ENCODE measurements at places on chromosomes 6 and 20.

DNA sequence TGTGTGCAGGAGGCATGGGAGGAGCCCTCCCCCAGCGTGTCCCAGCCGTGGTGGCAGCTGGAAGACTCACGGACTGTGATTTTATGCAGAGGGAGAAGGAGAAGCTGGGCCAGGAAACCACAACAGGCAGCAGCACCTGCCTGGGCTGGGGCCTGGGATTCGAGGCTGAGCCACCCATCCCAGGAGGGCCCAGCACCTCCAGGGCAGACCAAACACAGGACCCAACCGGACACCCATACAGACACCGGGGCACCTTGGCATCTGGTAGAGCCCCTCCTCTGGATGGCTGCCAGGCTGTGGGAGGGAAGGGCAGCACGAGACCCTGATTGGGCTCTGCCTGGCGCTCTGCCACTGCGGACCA, 41.7 kb upstream of the CHRNA4 start:
- DNase-seq, result no peak

DNA sequence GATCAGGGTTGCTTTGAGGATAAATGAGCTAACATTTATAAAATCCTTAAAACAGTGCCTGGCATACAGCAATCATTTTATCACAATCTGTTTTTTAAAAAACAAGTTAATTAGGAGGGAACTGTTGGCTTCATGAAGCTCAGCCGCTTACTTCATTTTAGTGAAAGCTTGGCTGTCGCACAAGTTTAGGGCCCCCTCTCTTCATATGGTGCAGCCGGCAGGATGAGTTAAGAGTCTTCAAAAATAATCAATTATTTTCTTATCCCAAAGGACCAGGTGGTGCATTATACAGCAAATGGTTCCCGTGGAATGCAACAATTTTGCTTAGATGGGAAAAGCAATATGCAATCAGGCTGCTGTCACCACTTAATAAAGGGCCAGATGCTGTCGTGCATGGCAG, 57.4 kb upstream of the PROKR2 start:
- no peak for DNase-seq

DNA sequence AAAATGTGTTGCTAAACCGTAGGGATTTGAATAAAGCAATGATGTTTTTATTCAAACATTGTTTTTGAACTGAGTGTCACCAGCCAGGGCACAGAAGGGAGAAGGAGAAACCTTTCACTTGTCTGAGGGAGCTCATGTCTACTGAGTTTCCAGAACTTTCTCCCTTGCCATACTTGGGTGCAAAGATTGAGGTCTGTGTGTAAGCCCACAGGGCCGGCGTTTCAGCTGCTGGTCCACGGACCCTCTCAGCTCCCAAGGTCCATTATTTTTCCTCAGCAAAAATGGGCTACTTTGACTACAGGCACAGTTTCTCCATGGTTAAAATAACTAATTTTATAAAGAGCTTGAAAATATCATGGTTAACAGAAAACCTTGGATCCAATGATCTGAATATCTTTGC, 32.6 kb downstream of the PSMG4 start:
- DNase-seq, result no peak

- no peak for DNase-seq
These were observed 262.9 kb downstream of the TAF4 start for GRCh38 chr20:61802721-61803311.

GRCh38 chr6:108363113-108363512, 68.3 kb downstream of the AFG1L start:
- no peak for DNase-seq

- DNase-seq, result no peak
These were observed 20.5 kb downstream of the FYN start for GRCh38 chr6:111852725-111853124.

DNA sequence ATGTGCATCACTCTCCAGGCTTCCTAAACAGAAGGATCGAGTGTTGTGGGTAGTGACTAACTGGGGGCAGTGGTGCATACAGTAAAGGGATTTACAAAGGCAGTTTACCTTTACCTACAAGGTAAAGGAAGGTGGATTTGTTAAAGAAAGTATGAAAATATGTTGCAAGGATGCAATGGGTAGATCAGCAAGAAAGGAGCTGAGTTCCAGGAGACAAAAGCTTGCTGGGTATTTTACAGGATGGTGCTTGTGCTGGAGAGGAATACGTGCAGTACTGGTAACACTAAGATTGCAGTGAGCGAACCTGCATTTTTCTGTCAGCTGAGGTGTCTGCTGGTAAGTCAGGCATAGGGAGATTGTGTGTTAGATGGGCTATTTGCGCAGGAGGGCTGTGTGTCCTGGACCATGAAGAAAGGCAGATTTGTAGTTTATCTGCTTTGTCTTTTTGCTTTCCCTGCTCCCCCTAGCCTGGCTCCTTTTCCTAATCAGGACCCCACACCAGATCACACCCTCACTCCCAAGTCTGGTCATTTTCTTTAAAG, 304.6 kb downstream of the THBS2 start:
- DNase-seq, result no peak

- DNase-seq, result no peak
These were observed 15.6 kb upstream of the GMPR start for GRCh38 chr6:16222826-16223225.

DNA sequence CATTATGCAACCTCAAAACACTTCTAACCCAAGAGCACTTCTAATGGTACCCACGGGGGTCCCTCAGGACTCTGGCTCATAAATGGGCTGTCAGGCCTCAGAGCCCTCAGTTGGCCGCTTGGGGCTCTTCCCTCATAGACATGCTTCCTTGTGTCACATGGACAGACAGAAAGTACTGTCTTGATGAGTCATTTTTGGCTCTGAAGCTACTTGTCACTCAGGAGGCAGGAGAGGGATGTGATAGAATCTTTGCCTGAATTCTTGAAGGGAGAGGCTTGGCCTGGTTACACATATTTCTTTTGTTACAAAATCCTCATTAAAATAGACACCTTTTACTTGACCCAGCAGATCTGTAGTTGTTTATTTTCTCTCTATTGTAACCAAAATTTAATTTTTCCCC, 15.1 kb upstream of the EDN1 start:
- no peak for DNase-seq

- DNase-seq, result no peak
These were observed 278.2 kb downstream of the TFAP2A start for GRCh38 chr6:10136636-10137035.

DNA sequence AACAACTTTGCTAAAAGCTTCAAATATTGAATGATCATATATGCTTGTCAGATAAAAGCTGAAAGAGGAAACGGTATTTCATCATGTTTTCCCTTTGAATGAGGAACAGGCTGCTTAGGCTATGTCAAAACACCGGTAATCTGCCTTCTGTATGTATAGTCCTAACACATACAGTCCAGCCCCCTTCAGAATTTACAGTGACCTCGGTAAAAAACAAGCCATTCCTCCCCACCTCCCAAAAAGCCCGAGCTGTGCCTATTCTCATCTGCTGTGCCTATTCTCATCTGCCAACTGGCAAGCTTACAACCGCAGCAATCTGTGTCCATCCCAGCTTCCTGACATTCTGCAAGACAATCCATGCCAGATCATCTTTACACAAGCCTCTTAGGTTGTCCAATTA, 26.8 kb upstream of the UBE2J1 start:
- no peak for DNase-seq

- no peak for DNase-seq
These were observed 1.1 kb upstream of the TREML1 start for GRCh38 chr6:41155132-41155805.

- no peak for DNase-seq
These were observed 872 bp upstream of the RIMS4 start for GRCh38 chr20:44811150-44811685.

DNA sequence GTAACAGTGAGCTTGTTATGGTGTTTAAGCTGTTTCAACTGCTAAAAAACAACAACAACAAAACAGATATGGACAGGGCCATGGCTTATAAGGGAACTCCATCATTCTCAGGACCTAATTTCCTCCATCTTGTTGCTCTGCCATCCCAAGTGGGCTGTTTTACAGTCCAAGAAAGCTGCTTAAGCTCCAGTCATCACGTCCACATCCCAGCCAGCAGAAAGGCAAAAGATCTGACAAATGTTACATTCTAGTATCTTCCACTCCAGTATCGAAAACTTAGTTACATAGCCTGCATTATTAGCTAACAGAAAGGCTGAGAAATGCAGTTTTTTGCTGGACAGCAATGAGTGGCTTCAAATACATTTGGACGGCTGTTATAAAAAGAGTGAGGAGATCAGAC, 23.0 kb upstream of the TFAP2A start:
- DNase-seq, result no peak

DNA sequence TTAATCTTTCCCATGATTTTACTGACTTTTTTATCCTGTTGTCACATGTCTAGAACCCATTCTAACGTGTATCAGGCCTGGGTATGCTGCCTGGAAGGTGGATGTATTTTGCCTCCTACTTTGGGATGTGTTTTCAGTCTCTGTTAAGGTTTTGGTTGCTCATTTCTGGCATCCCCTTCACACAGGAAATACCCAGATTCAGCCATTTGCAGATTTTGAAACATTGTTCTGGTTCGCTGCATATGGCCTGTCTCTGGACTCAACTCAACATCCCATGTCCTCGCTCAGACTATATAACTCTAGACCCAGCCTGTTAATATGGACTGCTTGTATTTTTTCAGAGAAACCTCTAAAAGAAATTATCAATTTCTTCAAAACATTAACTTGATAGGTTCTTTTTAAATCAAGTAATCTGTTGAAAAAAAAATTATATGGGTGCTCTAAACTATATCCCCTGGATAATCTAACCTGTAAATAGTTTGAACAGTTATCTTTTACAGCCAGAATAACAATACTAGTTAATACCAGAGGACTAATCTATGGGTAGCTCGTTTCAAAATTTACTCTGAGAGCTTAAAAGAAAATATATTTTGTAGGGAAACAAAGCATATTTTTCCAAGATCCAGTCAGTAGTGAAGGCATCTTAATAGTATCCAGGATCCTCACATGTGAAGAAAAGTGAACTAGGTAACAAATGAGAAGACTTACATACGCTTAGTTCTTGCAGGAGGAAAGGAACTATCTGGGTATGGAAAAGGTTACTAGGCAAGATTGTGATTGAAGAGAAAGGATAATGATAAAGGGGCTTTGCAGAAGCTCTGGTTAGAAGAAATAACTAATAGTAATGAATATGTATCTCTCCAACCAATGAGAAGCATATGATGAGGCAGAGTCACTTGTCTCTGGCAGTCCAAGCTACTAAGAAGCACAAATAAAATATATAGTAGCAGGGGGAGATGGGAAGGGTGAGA, 23.4 kb upstream of the HLA-DQB1 start:
- DNase-seq, result no peak

GRCh38 chr20:55935448-55936208, 69.7 kb downstream of the CBLN4 start:
- DNase-seq, result no peak

- DNase-seq, result peak; percentile 80
These were observed 63.6 kb downstream of the HUS1B start for GRCh38 chr6:593139-593906.

GRCh38 chr20:1491281-1491840, at the start of gene SIRPB2:
Gene SIRPB2, minus strand, starts transcription at chr20:1491420. Its CDS starts 61 bp downstream, at chr20:1491359.
- DNase-seq, result no peak

- no peak for DNase-seq
These were observed 10.7 kb downstream of the CASS4 start for GRCh38 chr20:56422824-56423189.

DNA sequence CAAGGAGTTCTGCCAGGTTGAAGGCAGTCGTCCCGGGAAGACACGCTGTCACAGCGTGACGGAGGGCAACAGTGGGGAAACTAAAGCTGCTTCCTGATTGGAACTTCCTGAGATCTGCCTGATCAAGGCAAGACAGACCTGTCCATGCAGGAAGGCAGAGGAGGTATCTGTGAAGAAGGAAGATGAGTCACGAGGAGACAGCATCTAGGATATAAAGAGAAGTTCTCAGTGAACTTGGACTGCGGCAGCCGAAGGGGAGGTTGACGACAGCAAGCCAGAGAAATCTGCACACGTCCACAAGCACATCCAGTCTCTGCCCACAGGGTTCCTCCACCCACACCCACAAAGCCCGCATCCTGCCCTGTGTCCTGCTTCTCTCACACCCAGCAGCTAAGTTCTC, 38.6 kb downstream of the PREP start:
- DNase-seq, result no peak

DNA sequence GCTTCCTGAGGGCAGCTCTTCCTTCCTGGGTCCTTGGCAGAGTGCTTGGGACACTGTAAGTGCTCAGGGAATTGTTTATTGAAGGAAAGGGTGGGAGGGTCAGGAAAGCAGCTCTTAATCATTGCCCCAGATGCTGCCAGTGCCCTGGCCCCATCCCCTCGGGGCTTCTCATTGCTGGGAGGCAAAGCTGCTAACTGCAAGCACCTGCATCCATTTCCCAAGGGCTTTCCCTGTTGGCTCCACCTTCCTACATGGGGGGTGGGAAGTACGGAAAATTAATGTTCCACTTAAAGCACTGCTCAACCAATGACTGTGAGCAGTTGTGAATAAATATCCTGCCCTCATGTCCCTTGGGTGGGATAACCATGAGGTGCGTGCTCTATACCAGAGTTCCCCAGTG, 56.4 kb downstream of the NDUFAF5 start:
- DNase-seq, result no peak

GRCh38 chr6:107800564-107801164, 23.4 kb downstream of the SCML4 start:
- no peak for DNase-seq

DNA sequence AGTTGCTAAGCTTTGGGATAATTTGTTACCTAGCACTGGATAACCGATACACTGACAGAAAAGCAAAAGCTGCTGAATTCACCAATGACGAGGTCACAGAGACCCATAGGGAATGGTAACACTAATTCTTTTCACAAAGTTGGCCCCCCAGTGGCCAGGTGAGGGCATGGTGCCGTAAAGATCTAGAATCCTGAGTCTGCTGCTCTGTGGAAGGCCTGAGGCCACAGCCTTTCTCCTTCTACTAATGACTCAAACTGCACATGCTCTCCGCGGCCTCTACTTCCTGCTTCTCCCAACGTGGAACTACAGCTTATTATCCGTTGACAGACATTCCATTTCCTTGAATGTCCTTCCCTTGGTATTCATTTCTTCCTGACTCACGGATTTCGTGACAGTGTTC, 127.1 kb downstream of the OPRM1 start:
- DNase-seq, result no peak

DNA sequence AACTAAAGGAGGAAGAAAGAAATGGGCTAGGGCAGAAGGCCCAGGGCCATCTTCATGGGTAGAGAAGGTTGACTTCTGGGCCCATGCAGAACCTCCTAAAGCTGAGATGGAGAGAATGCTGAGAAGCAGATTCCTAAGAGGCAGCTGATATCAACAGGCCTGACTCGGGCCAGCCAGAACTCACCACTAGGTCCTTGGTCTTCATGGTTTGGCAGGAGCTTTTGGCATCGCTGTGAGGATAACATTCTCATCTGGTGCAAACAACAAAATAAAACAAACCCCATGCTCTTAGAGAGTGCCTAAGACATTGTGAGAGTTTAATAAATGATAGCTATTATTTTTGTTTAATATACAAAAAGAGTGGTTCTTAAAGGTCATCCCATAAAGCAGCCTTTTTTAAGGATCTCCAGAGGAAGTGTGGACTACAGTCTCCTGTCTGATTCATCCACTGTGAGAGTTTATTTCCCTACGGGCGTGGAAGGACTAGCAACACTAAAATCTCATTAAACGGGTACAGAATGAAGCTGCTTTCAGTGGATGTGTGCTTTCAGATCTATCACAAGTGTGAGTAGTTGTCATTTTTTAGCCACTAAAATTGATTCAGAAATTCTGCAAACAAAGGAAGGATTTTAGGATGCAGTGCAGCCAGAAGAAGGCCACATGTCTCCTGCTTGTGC, 160.0 kb downstream of the PLCB4 start:
- DNase-seq, result no peak
